ENCODE measurements at places on chromosomes 6 and 20. TPM values are rescaled to one million over a fixed set of nuclear protein-coding genes. Genes with fewer than 3 reads are reported as not detected.
A peak's percentile ranks its signal among the peaks of the same experiment; 100 is the strongest.

SLC4A11 gene
- 1.5 TPM for polyA plus RNA-seq

NRN1 gene
- polyA plus RNA-seq = not detected

DEFB121 gene
- polyA plus RNA-seq = not detected

KIF25 gene
- not detected for polyA plus RNA-seq

FKBP1C gene
- polyA plus RNA-seq = 2.2 TPM

DNA sequence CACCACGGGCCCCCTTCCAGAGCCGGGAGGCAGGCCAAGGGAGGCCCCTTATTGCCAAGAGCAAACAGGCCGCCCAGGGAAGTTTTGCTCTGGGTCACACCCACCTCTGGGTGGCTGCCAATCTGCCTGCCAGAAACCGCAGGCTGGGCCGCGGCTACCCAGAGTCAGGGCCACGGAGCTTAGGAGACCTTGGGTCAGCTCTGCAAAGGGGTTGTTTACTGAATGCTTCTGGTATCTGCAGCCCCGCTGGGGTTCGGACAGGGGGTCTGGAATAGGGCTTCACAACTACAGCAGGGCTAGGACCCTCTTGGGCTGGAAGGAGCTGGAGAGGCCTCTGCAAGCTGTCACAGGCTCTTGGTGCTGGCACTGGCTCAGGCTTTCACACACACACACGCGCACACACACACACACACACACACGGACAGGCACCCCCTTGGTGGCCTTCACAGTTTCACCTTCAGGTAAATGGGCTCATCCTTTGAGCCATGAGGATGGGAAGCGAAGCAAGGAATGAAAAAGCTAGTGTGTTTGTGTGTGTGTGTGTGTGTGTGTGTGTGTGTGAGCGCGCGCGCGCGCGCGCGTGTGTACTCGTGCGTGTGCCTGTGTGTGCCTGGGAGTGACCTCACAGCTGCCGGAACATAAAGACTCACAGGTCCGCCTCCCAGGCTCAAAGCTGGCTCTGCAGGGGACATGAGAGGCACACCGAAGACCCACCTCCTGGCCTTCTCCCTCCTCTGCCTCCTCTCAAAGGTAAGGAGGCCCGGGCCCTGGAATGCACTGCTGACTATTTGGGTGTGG, at the start of gene CCN5:
Gene CCN5 (plus strand): TSS at position 669 of the 798 bp plus-strand sequence. CDS start 22 bp downstream, at position 691.
- no peak for DNase-seq

- DNase-seq = no peak
These were observed 1.7 kb downstream of the PMEPA1 start for GRCh38 chr20:57707849-57708693.

DNA sequence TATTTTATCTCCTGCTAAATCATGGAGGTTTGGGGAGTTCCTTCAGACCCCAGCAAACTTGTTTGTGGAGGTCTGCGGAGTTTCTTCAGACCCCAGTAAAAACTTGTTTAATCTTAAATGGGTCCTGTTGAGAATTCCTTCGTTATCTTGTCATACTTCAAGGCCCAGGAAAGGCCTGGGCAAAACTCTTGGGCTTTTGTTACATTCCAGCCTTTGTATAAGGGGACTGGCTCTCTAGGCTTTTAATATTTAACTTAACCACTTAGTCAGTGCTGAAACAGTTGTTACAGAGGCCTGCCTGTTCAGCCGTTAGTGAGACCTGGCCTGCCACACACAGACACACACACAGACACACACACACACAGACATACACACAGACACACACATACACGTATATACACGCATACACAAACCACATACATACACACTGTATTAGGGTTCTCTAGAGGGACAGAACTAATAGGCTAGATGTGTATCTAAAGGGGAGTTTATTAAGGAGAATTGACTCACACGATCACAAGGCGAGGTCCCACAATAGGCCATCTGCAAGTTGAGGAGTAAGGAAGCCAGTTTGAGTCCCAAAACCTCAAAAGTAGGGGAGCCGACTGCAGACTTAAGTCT, 21.3 kb upstream of the CST3 start:
- no peak for DNase-seq

DNA sequence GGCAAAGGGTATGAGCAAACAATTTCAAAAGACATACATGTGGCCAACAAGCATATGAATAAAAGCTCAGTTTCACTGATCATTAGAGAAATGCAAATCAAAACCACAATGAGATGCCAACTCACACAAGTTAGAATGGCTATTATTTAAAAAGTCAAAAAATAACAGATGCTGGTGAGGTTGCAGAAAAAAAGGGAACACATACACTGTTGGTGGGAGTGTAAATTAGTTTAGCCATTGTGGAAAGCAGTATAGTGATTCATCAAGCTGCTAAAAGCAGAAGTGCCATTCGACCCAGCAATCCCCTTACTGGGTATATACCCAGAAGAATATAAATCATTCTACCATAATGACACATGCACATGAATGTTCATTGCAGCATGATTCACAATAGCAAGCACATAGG, 6.7 kb upstream of the KHDC1L start:
- DNase-seq = peak; percentile 17

DNA sequence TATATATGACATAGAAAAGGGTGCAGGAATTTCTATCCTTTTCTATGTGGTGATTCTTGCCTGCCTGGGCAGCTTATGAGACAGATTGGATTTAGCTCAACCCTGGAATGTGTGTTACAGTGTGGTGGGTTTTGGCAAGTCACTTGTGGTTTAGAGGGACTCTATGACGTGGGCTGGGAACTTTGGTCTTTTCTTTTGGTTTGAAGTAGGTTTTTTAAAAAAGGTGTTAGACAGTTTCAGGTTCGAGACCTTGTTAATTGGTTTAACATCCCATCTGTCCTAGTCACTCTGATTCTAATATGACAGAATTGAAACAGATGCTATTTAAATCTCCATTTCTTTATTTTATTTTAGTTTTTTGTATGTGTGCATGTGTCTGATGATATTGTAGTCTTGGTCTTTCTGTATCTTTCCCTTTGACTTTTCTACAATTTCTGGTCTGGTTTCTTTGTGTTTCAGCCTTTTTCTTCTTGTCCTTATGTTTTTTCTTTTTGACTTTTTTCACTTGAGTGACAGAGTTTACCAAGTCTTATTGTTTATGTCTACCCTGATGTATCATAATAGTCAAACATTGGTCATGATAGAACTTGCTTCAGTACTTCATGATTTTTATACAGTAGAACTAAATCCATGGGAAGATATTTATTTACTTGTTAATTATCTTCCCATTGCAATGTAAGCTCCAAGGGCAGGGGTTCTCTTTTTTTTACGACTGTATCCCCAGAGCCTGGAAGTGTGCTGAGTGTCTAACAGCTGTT, 174.3 kb downstream of the CDKAL1 start:
- DNase-seq = peak; percentile 59

GRCh38 chr6:147709396-147710272, 201.1 kb downstream of the SAMD5 start:
- DNase-seq = no peak

- DNase-seq = no peak
These were observed 316.8 kb downstream of the TFAP2C start for GRCh38 chr20:56945901-56946300.

- no peak for DNase-seq
These were observed 53.5 kb downstream of the AGPAT4 start for GRCh38 chr6:161220346-161220745.

DNA sequence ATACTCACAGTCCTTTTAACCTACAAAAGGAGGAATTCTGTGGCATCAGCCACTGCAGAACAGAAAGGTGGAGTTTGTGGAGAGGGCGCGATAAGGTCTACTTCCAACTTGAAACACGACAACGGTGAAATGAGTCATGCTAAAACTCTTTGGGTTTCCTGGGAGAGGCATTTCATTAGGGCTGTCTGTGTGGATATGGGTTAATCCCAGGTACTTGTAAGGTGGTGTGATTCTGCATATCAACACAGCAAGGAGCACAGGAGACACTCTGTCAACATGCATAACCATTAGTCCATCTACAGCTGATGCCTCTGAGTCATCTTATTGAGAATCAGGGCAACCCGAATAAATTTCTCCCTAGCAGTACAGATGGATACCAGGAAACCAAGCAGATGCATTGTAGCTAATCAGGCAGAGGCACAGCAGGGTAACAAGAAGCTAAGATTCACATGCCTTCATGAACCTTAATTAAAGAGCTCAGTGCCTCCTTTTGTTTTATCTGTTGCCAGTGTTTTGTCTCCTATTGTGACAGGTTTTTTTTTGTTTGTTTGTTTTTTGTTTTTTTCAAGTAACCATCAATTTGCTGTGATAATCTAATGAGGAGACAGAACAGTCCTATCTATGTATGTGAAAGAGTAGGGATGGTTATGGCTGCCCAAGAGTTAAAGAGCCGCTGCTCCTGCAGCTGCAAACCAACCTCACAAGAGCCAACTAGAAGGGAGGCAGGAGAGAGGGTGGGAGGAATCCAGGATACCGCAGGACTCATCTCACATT, 315.8 kb upstream of the SOX4 start:
- DNase-seq = no peak

- DNase-seq = no peak
These were observed 181.2 kb upstream of the JAG1 start for GRCh38 chr20:10854976-10855375.

- no peak for DNase-seq
These were observed 173.9 kb downstream of the LRFN2 start for GRCh38 chr6:40413239-40413638.

- DNase-seq = no peak
These were observed 28.1 kb upstream of the QKI start for GRCh38 chr6:163386329-163386908.
